ENCODE measurements at places on chromosomes 12 and 14. TPM values are rescaled to one million over a fixed set of nuclear protein-coding genes. Genes with fewer than 3 reads are reported as not detected.

The RND1 gene
- 0.30 TPM for polyA plus RNA-seq

DNA sequence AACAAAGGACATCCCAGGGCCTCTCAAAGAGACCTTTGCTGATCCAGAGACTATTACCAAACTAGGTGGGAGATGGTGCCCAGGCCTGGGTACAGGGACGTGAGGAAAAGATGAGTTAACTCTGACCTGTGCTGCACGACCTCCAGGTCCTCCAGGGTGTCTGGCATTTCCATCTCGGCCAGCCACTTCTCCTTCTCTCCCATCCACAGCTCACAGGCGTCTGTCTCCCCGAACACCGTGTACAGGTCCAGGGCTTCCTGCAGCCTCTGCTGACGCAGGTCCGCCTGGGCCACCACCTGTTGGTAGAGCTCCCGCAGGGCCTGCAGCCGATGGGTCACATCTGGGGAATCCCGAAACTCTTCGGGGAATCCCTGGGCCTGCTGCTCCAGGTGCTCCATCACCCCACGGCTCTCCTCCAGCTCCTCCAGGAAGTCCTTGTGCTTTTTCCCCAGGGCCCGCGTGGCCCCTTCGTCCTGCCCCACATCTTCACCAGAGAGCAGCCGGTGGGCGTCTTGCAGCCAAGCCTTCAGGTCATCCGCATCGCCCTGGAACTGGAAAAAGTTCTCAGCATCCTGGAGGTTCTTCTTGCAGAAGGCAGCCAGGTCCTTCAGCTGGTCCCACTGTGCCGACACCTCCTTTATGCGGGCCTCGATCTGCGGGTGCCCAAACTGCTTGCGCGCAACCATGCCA lies 86.7 kb downstream of the SPTB start:
- no peak for DNase-seq
- H3K4me3 ChIP-seq = no peak overlapping the region
- H3K27me3 ChIP-seq = peaks cover 3% of the 10 kb centered on the region
- H3K4me1 ChIP-seq = peaks cover 16% of the 10 kb centered on the region

The TPPP2 gene
- not detected for polyA plus RNA-seq

DNA sequence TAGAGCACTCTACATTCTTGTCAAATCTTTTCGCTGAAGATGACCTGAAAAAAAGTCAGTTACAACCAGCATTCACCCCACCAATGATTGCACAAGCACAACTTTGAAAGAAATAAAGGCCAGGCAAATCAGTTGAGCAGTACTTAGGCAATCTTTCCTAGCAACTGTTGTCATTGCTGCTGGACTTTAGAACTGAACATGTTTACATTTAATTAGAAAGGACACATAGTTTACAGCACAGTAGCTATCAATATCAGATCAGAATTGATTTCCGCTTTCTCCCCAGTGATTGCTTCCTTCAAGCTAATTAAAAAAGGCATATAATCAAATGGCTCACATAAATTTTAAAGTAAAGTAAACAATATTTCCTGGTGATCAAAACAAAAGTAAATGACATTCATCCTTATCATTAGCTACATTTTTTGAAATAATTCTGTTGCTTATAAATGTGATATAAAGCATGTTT lies 128.4 kb downstream of the FOXA1 start:
- no peaks in the 10 kb centered on the region for H3K27me3 ChIP-seq
- DNase-seq = no peak
- H3K4me1 ChIP-seq = no peaks in the 10 kb centered on the region
- no peak overlapping the region for H3K27ac ChIP-seq
- H3K4me3 ChIP-seq = no peak overlapping the region

- no peak for DNase-seq
- no peaks in the 10 kb centered on the region for H3K27me3 ChIP-seq
- H3K36me3 ChIP-seq = no peaks in the 10 kb centered on the region
- H3K27ac ChIP-seq = no peak overlapping the region
- H3K4me1 ChIP-seq = peaks cover 9% of the 10 kb centered on the region
These were observed 142.4 kb upstream of the SLC16A7 start for GRCh38 chr12:59453475-59453874.

DNA sequence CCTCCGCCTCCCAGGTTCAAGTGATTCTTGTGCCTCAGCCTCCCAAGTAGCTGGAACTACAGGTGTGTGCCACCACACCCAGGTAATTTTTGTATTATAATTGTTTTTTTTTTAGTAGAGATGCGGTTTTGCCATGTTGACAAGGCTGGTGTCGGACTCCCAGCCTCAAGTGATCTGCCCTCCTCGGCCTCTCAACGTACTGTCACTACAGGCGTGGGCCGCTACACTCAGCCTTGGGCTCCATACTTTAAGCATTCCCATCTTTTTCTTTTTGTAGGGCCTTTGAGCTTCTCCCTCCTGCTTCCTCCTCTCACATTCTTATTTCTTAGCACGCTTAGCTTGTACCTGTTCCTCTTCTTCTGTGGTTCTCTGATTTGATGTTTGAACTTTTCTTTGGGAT lies 62.8 kb downstream of the SERPINA3 start:
- DNase-seq = no peak
- no peak overlapping the region for H3K4me3 ChIP-seq
- H3K4me1 ChIP-seq = no peaks in the 10 kb centered on the region
- no peaks in the 10 kb centered on the region for H3K36me3 ChIP-seq
- no peak overlapping the region for H3K27ac ChIP-seq
- H3K27me3 ChIP-seq = no peaks in the 10 kb centered on the region
